ENCODE measurements at places on chromosomes 5 and 9.

- DNase-seq = no peak
Measured at GRCh38 chr9:87350915-87351314, 146.8 kb upstream of the DAPK1 start.

DNA sequence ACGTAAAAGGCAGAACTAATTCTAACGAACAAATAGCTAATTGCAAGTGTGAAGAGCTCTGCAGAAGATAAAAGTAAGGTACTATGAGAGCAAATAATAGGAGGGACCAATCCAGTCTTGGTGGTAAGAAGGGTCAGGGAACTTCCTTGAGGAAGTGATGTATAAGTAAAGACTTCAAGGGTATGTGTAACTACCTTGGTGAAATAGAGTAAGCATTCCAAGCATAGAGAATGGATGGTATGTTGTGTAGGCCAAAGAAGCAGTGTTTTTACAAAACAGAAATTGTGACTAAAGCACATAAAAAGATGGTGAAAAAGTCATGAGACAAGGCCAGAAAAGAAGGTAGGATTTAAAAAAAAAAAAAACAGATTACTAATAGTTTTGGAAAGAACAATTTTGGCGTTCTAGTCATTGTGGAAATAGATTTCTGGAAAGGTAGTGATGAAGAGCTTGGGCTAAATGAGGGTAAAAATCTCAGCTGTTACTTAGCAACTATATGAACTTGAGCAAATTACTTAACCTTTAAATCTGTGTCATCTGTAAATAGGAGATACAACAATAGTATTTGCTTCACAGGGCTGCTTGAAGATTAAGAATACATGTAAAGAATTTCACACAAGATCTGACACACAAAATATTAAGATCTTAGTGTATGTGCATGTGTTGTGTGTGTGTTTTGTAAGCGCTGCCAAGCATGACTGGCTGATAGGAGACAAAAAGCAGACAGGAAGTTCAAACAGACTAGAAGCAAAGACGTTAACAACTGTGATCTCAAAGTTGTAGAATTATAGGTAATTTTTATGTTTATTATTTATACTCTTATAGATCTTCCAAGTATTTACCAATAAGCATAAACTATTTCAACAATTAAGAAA is 73.5 kb downstream of the NR6A1 start:
- DNase-seq = no peak

- DNase-seq = no peak
Measured at GRCh38 chr5:59724482-59725391, 168.8 kb downstream of the PDE4D start.

GRCh38 chr5:90983711-90984124 is 399.4 kb downstream of the ARRDC3 start:
- DNase-seq = no peak

All from T-helper 1 cell (primary cell).